ENCODE measurements at places on chromosomes 4 and X.

DNA sequence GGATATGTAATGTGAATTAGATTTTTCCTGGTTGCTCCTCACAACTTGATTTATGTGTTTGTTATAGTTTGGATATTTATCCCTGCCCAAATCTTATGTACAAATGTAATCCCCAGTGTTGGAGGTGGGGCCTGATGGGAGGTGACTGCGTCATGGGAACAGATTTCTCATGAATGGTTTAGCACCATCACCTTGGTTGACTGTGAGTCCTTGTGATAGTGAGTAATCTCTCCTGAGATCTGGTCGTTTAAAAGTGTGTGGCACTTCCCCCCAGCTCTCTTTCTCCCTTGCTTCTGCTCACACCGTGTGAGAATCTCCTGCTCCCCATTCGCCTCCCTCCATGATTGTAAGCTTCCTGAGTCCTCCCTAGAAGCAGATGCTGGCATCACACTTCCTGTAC lies 2.2 kb downstream of the MID2 start:
- H3K27me3 ChIP-seq = peaks cover 10% of the 10 kb centered on the region
- H3K4me3 ChIP-seq = no peak overlapping the region
- no peak overlapping the region for H3K27ac ChIP-seq
- H3K36me3 ChIP-seq = no peaks in the 10 kb centered on the region
- no peak for DNase-seq
- no peaks in the 10 kb centered on the region for H3K4me1 ChIP-seq

DNA sequence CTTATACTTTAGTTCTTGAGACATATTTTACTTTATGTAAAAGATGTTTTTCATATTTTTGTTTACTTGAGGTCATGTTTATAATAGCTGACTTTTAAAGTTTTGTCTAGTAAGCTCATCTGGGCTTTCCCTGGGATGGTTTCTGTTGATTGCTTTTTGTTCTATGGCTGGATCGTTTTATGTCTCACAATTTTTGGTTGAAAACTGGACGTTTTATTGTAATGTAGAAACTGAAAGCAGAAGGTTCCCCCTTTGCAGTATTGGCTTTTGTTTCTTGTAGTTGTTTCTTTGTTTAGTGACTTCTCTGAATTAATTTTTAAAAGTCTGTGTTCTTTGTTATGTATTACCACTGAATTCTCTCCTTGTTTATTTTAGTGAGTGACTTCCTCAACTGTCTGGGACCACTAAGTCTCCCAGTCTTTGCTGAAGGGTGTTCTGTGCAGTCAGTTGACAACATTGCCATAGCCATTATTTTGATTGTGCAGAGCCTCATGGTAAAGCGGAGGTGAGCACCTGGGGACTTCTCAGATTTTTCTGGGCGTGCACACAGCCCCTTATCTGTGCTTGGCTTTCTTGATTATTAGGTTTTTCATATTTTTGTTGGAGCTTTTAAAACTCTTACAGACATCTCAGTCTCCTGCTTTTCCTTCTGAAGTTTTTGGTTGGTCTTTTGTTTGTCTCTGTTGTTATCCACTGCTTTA lies 31.0 kb downstream of the KDM6A start:
- no peaks in the 10 kb centered on the region for H3K4me1 ChIP-seq
- no peak for DNase-seq
- no peak overlapping the region for H3K4me3 ChIP-seq
- H3K27me3 ChIP-seq = no peaks in the 10 kb centered on the region
- peaks cover 19% of the 10 kb centered on the region for H3K36me3 ChIP-seq
- peak overlapping the region; percentile 57 for H3K27ac ChIP-seq

DNA sequence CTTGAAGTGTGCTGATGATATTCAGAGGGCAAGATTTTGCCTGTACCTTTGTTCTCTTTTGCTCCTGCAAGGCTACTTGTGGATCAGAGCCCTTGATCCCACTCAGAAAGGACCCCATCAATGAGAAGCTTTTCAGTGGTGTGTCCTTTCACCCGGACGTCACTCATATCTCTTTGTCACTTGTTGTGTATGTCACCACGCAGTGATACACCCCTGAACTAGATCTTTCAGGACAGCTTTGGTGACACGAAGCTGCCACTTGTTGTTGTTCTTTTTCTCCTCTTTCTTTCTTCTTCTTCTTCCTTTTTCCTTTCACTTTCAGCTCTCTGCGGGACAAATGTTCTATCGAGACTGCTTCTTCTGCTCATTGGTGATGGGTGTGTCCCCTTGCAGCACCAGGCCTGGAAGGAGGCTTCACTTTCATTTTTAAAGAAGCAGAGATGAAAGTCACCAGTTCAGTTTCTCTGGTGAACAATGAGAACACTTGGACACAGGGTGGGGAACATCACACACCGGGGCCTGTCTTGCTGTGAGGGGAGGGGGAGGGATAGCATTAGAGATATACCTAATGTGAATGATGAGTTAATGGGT lies 83.6 kb downstream of the NBDY start:
- H3K27ac ChIP-seq = no peak overlapping the region
- H3K27me3 ChIP-seq = no peaks in the 10 kb centered on the region
- H3K4me1 ChIP-seq = no peaks in the 10 kb centered on the region

DNA sequence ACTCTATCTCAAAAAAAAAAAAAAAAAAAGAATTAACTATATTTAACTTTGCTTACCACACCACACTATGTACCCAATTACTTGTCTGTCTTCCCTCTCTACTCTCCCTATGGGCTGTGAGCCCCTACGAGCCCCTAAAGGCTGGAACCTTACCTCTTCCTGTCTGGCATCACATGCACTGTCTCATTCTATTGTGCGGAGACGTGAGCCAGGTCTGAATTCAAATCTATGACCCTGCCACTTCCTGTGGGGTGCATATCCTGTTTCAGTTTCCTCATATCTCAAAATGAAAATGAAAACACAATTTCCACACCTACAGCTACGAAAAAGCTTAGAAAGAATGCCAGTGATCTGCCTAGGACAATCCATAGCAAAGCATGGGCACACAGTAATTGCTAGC lies 42.9 kb upstream of the HS3ST1 start:
- no peak overlapping the region for H3K4me3 ChIP-seq
- H3K27me3 ChIP-seq = no peaks in the 10 kb centered on the region
- H3K36me3 ChIP-seq = no peaks in the 10 kb centered on the region
- peaks cover 11% of the 10 kb centered on the region for H3K4me1 ChIP-seq
- DNase-seq = no peak
- no peak overlapping the region for H3K27ac ChIP-seq

DNA sequence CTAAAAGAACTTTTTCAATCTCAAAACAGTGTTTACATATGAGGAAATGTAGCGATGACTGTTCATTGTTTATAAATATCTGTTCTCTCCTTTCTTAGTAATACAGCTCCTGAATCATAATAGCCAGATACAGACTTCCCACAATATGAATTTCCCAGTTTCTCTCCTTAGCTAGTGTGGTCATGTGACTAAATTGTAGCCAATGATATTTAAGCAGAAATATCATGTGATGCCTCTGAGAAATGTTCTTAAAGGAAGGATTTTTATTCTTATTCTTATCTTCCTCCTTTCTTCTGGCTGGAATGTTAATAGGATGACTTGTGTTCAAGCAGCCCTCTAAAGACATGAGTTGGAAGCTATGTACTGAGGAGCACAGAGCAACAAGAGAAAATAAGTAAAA lies 383.7 kb upstream of the ATOH1 start:
- H3K27me3 ChIP-seq = no peaks in the 10 kb centered on the region
- no peak for DNase-seq
- no peak overlapping the region for H3K4me3 ChIP-seq
- H3K27ac ChIP-seq = no peak overlapping the region

DNA sequence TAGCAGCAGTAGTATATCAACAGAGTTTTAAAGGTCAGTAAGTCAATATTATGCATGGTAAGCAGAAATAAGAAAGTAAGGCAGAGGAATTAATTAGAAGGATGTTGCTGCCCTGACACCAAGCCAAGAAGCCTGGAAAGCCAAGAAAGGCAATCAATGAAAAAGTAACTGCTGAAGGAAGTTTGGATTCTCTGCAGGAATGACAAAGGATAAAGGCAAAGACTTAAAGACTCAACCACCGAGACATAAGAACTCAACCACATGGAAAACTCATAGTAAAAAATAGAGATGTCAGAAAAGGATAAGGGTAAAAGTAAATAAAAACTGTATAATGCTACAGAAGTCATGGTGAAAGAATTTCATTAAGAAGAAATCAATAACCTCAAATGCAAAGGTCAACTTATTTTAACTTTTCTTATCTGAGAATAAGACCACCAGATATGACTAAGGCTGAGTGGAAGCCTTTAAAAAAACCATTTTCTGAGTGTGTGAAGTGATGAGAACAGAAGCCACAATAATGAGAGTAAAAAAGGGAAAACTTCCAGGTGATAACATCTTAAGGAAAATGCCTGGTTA lies 55.2 kb downstream of the NEK1 start:
- H3K36me3 ChIP-seq = peaks cover 36% of the 10 kb centered on the region
- no peak for DNase-seq
- H3K27me3 ChIP-seq = no peaks in the 10 kb centered on the region
- no peak overlapping the region for H3K4me3 ChIP-seq

- no peak overlapping the region for H3K27ac ChIP-seq
- H3K36me3 ChIP-seq = no peaks in the 10 kb centered on the region
- no peak for DNase-seq
- no peaks in the 10 kb centered on the region for H3K4me1 ChIP-seq
Observed at GRCh38 chrX:84340968-84341367, 153.0 kb upstream of the RPS6KA6 start.

GRCh38 chrX:153700376-153700945 lies 12.7 kb downstream of the SLC6A8 start:
- no peaks in the 10 kb centered on the region for H3K4me1 ChIP-seq
- H3K36me3 ChIP-seq = peaks cover 62% of the 10 kb centered on the region
- H3K27ac ChIP-seq = no peak overlapping the region
- DNase-seq = no peak

DNA sequence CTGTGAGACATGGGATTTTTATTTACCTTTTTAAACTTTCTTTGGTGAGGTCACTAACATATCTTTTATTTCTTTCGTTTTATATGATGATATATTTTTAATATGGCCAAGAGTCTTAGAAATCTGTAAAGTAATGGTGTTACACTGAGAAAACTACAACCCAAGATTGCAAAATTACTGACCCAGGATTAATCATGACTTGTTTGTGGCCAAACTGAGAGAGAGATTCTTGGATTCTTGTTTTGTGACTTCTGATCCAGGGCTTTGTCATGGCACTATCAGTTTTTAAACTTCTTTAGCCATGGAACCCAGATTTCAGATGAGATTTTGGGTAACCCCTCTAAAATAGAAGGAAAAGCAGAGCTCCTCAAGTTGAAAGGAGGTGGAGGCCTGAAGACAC lies 42.0 kb downstream of the SGMS2 start:
- no peak overlapping the region for H3K27ac ChIP-seq
- no peaks in the 10 kb centered on the region for H3K4me1 ChIP-seq
- no peak overlapping the region for H3K4me3 ChIP-seq

- H3K4me3 ChIP-seq = no peak overlapping the region
- peaks cover 7% of the 10 kb centered on the region for H3K36me3 ChIP-seq
- H3K27me3 ChIP-seq = no peaks in the 10 kb centered on the region
- peak; percentile 43 for DNase-seq
- no peaks in the 10 kb centered on the region for H3K4me1 ChIP-seq
Observed at GRCh38 chrX:40573763-40574162, 7.0 kb upstream of the ATP6AP2 start.

DNA sequence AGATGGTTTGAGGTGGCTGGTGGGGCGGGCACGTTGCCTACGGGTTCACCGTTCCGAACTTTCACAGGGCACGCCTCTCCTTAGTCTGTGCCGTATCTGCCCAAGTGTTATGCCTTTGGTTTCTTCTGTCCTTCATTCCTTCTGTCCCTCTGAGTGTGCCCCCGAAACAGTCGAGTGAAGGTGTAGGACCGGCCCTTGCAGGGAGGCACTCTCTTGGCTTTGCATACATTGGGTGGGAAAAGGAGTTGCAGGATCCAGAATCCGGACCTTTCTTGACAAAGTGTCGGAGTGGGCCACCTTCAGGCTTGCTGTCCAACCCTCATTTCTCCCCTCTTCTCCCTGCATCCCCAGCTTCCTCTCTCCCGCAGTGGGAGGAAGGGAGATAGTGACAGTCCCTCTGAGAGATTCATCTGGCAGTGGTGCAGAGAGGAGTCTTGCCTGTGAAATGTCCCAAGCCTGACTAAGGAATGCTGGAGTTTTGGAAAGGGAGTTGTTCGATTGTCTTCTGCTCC lies 569 bp downstream of the ARFIP1 start:
- no peak for DNase-seq
- no peaks in the 10 kb centered on the region for H3K4me1 ChIP-seq
- H3K36me3 ChIP-seq = no peaks in the 10 kb centered on the region

- no peaks in the 10 kb centered on the region for H3K27me3 ChIP-seq
- DNase-seq = no peak
- no peak overlapping the region for H3K4me3 ChIP-seq
- H3K4me1 ChIP-seq = no peaks in the 10 kb centered on the region
- peaks cover 84% of the 10 kb centered on the region for H3K36me3 ChIP-seq
- H3K27ac ChIP-seq = no peak overlapping the region
Observed at GRCh38 chrX:16745659-16746058, 26.2 kb downstream of the SYAP1 start.
